ENCODE measurements at places on chromosomes 13 and 19.

- no peak for DNase-seq
These were observed 750.6 kb downstream of the DIAPH3 start for GRCh38 chr13:59413126-59413525.

DNA sequence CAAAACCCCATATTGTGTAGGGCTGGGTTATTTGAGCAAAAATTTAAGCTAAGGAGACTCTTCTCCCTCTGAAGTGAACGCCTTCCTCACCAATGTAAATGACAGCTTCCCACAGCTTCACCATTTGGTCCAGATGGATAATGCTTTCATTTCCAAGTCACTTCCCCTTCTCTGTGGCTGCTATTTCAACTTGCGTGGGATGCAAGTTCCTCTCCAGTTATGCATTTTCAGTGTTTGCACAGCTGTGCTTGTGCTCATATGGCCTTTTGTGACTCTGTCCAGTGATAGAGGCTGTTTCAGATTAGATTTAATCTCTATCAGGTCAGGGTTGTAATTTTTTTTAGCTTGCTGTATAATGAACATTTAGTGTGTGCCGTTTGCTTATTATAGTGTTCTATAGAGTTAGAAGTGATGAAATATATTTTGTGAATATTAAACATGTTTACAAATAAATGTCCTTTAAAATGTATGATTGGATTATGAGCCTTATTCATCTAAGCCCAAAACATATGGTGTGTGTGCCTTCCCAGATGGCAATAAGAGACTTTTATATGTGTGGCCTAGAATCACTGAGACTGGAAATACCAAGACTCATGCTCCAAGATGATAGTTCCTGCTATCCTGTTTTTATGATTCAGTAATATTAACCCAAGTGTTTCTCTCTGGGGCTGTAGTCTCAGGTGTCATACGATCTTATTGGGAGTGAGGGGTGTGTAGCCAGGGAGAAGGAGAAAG is 86.6 kb downstream of the TNFRSF19 start:
- no peak for DNase-seq

- no peak for DNase-seq
These were observed 82.4 kb downstream of the PIBF1 start for GRCh38 chr13:72864142-72865011.

DNA sequence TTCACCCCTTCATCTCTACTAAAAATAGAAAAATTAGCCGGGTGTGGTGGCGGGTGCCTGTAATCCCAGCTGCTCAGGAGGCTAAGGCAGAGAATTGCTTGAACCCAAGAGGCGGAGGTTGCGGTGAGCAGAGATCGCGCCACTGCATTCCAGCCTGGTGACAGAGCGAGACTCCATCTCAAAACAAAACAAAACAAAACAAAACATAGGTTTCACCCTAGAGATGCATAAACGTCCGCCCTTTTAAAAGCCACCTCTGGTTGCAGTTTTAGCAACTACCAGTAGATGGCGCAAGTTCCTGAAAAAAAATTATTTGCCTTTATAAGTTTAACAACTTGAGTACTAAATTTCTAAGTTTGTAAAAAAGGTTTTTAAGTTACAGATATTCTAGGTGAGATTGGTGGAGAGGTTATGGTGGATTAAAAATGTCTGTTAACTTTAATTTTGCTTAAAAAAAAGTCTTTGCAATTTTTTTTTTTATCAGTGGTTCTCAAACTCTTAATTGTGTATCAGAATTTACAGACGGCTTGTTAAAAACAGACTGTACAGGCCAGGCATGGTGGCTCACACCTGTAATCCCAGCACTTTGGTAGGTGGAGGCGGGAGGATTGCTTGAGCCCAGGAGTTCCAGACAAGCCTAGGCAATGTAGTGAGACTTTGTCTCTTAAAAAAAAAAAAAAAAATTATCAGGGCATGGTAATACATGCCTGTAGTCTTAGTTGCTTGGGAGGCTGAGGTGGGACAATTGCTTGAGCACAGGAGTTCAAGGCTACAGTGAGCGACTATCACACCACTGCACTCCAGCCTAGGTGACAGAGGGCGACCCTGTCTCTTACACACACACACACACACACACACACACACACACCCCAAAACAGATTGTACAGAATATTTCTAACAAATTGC is 42.1 kb downstream of the NAA16 start:
- DNase-seq: no peak

- peak; percentile 98 for DNase-seq
These were observed 6.0 kb downstream of the TEKTIP1 start for GRCh38 chr19:3544742-3545668.

DNA sequence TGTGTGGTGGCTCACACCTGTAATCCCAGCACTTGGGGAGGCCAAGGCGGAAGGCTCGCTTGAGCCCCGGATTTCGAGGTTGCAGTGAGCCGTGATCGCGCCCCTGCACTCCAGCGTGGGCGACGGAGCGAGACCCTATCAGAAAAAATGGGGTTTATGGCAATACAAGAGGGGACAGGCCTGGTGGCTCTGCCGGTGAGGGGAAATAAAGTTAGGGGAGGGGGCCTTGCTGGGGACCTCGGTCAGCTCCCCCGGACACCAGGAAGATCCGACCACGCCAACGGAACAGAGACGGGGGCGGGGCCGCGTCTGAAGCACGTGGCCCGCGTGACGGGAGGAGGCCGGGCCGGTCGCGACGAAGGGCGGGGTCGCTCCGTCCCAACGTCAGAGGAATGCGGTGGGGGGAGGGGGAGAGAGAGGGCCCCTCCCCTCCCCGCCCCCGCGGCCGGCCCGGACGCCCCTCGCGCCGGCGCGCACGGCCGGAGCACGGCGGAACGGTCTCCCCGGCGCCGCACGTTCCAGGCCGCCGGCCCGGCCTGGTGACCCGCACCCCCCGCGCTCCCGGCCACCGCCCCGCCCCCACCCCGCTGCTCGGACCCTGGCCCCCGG is 1.9 kb upstream of the HNRNPL start:
- DNase-seq: peak; percentile 91

DNA sequence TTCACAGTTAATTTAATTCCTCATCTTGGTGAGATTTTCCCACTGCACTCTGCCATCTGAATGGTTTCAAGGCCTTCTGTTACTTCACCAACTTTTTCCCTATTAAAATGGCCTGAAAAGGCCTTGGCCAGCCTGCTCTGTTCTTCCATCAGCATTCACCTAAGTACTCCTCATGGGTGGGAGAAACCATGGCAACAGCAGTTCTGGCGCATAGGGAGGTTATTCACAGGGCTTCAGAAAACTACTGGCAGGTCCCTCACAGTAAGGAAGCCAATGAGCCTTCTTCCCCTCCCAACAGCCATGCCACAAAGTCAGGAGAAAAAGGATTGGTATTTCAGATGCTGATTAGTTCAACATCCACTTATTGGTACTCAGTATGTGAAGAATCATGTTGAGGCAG is 17.2 kb upstream of the GJB2 start:
- no peak for DNase-seq

- peak; percentile 12 for DNase-seq
These were observed 37.2 kb upstream of the RGCC start for GRCh38 chr13:41420146-41420545.

DNA sequence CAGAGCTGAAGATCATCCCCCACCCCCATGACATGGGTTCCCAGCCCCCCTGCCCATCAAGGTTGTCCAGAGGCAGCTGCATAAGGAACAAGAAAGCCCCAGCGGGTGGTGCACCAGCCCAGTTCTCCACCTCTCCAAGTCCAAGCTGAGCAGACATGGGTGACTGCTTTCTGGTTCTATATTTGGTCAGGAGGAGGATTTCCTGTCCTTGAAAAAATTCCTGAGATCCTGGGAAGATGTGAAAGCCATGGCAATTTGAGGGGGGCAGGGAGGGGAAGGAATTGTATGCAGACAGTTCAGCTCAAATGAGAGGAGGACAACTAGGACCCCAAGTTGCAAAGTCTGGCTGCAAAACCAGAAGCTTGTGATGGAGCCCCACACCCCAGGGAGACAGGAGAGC is 55.4 kb upstream of the ADGRE5 start:
- no peak for DNase-seq

GRCh38 chr19:11597202-11598102 is at the start of gene ZNF627:
TSS of gene ZNF627 (plus strand) at chr19:11597483. CDS start at chr19:11597628, 145 bp downstream.
- peak; percentile 96 for DNase-seq

DNA sequence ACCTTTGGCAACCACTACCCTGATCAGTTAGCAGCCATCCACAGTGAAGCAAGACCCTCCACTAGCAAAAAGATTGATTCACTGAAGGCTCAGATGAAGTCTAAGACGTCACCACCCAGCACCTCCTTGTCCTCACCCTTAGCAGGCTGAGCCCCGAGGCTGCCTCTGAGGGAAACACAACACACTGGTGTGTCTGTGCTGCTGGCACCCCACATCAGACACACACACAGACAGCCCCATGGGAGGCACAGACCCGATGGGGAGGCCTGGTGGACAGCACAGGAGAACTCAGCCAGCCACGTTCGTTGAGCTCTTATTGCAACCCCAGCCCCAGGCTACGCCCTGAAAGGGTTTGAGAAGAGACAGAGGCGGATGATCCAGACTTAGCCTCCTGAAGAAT is 94.7 kb downstream of the ZDHHC20 start:
- no peak for DNase-seq

GRCh38 chr13:98921786-98922185 is 56.1 kb downstream of the DOCK9 start:
- peak; percentile 36 for DNase-seq

- DNase-seq: peak; percentile 35
These were observed 52.8 kb downstream of the GADD45B start for GRCh38 chr19:2528675-2529101.
